Karpas-422 (cell line): ENCODE measurements at places on chromosomes 6 and 20. TPM values are rescaled to one million over a fixed set of nuclear protein-coding genes. Genes with fewer than 3 reads are reported as not detected.

The SLC44A4 gene
- total RNA-seq, result not detected in 2 replicates

The IMPG1 gene
- total RNA-seq, result not detected in 2 replicates

The SLC35F1 gene
- not detected in 2 replicates for total RNA-seq

DNA sequence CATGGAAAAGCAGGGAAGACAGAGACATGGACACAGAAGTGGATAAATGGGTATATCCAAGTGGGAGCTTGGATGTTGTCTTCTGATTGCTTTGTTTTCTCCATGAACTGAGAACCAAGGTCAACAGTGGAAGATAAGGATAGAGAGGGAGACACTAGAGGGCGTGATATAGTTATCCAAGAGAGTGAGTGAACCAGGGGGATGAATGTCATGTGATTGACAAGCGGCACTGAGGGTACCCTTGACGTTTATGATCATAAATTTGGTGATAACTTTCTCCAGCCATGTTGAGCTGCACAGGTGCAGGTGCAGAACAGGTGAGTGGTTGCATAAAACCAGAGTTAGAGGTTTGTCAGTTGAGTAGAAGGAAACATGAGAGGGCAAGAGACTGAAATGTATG, 20.7 kb downstream of the EBF4 start:
- no peak overlapping the region for H3K27ac ChIP-seq
- H3K4me1 ChIP-seq, result peaks cover 7% of the 10 kb centered on the region
- H3K36me3 ChIP-seq, result no peaks in the 10 kb centered on the region
- DNase-seq, result peak; percentile 84
- H3K27me3 ChIP-seq, result no peaks in the 10 kb centered on the region
- no peak overlapping the region for H3K4me3 ChIP-seq

- no peak for DNase-seq
- H3K27me3 ChIP-seq, result no peaks in the 10 kb centered on the region
- no peak overlapping the region for H3K4me3 ChIP-seq
- H3K27ac ChIP-seq, result no peak overlapping the region
- H3K36me3 ChIP-seq, result no peaks in the 10 kb centered on the region
Measured at GRCh38 chr6:159450815-159451465, 242.1 kb downstream of the SOD2 start.

DNA sequence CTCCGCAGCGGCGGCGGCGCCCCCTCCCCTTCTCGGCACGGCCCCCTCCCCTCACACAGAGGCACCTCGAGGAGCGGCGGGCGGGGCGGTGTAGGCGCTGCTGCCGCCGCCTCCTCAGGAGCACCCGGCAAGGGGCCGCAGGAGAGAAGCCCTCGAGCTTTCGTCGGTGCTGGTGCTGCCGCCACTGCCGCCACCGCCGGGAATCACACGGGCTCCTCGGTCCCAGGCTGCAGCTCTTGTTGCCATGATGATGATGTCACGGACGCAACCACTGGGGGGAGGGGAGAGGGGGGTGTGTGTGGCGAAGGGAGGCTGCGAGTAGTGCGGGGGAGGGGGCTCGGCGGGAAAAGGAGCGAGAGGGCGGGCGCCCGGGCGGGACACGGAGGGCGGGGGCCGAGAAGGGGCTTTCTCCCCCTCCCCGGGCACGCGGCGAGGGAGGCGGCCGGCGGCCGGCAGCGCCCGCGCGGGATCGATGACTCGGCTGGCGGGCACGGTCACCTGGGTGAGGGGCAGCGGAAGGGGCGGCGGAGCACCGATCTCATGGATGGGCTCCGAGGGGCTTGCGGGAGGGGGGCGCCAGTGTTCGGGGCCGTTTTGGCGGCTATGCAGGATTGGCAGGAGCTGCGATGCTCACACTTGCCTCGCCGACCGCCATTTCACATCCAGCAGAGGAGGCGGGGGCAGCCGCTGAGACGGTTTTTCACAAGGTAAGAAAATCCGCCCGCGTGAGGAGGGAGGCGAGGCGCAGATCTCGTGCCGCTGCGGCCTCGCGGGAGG, at the start of gene REV3L:
REV3L (minus strand) TSS at position 260 of the 777 bp plus-strand sequence. CDS start 330 bp downstream, outside the sequence.
- H3K27me3 ChIP-seq, result no peaks in the 10 kb centered on the region
- peak; percentile 96 for DNase-seq
- H3K4me1 ChIP-seq, result peaks cover 46% of the 10 kb centered on the region
- H3K27ac ChIP-seq, result peak within 1 kb of the TSS; percentile 90

GRCh38 chr6:14226051-14226660, 108.6 kb downstream of the CD83 start:
- H3K27ac ChIP-seq, result no peak overlapping the region
- DNase-seq, result no peak
- H3K4me1 ChIP-seq, result no peaks in the 10 kb centered on the region
- no peaks in the 10 kb centered on the region for H3K27me3 ChIP-seq

- H3K4me3 ChIP-seq, result no peak overlapping the region
- no peaks in the 10 kb centered on the region for H3K4me1 ChIP-seq
- no peak for DNase-seq
- H3K27ac ChIP-seq, result no peak overlapping the region
- H3K36me3 ChIP-seq, result no peaks in the 10 kb centered on the region
- H3K27me3 ChIP-seq, result no peaks in the 10 kb centered on the region
Measured at GRCh38 chr6:158206740-158207421, 38.7 kb downstream of the GTF2H5 start.

DNA sequence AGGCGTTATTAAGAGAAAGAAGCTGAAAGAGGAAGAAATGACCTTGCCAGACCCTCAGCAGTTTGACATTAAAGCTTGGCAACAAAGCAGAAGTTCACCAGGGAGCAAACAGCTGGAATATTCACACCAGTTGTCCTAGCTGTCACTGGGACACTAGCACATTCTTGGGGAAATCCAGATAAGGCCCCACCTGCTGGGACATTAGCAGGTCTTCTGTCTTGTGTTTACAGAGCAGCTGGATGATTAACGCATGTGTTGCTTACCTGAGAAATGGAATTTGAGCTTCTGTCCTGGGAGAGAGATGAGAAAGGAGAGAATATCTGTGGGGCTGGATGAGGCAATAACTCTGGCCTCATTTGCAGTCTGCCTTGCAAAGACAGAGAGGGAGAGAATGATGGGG, 137.6 kb upstream of the RIN2 start:
- no peaks in the 10 kb centered on the region for H3K27me3 ChIP-seq
- no peak overlapping the region for H3K27ac ChIP-seq
- H3K36me3 ChIP-seq, result no peaks in the 10 kb centered on the region
- H3K4me3 ChIP-seq, result no peak overlapping the region

DNA sequence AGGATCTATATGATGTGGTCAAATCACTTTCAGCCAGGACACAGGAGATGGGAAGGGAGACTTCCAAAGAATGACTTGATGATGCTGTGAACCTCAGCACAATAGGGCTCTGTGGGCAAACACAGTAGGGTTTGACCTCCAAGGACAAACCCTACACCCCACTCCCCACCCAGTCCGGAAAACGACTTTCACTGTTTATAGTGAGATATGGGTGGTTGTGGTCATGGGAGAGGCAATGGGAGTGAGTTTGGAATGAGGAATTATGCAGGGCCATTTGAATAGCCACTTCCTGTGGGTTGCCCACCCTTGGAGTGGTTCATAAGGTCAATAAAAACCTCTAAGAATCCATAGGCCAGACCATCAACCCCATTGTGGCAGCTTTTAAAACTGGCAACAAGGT, 38.4 kb upstream of the PRND start:
- no peak for DNase-seq
- no peak overlapping the region for H3K4me3 ChIP-seq
- H3K36me3 ChIP-seq, result no peaks in the 10 kb centered on the region
- H3K4me1 ChIP-seq, result peaks cover 8% of the 10 kb centered on the region
- no peak overlapping the region for H3K27ac ChIP-seq

DNA sequence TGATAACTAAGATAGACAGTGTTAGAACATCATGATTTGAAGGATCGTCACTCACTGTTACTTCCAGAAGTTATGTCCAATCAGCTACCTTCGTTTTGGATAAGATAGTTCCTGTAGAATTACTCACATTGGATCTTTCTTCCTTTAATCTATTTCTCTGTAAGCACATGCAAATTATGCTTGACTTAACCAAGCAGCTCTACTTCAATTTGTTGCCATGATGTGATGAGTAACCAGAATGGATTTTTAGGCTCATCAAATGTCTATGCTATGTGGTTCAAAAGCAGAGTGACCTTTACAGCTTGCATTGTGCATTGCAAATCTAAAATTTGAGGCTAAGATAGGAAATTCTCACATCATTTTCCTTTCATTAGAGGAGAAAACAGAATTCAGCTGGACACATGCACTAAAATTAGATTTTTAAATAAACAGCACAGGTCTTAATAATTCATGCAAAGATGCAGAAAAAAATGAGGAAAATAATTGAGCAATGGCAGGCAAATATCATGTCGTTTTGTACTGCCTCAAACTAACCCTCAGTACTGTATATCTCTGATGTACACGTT, 76.7 kb upstream of the ZFP64 start:
- no peaks in the 10 kb centered on the region for H3K36me3 ChIP-seq
- H3K4me3 ChIP-seq, result no peak overlapping the region
- H3K27me3 ChIP-seq, result no peaks in the 10 kb centered on the region
- no peak overlapping the region for H3K27ac ChIP-seq
- no peak for DNase-seq
- no peaks in the 10 kb centered on the region for H3K4me1 ChIP-seq

DNA sequence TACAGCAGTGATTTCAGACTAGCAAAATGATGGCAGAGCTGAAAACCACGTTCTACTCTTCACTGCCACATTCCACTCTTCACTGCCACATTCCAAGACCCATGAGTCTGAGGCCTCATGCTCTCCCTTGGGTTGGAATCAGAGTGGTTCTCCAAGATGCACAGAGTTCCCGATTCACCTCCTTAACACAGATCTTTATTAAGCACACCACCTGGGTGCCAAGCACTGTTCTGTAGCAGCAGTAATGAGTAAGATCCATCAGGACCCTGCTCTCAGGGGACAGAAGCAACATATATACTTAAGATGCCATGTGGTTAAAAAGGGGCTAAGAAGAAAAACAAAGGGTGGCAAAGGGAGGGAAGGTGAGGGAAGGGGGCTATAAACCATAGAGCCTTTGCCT, 26.9 kb downstream of the TSHZ2 start:
- H3K36me3 ChIP-seq, result no peaks in the 10 kb centered on the region
- no peaks in the 10 kb centered on the region for H3K4me1 ChIP-seq
- no peak overlapping the region for H3K27ac ChIP-seq
- H3K27me3 ChIP-seq, result no peaks in the 10 kb centered on the region
- H3K4me3 ChIP-seq, result no peak overlapping the region

DNA sequence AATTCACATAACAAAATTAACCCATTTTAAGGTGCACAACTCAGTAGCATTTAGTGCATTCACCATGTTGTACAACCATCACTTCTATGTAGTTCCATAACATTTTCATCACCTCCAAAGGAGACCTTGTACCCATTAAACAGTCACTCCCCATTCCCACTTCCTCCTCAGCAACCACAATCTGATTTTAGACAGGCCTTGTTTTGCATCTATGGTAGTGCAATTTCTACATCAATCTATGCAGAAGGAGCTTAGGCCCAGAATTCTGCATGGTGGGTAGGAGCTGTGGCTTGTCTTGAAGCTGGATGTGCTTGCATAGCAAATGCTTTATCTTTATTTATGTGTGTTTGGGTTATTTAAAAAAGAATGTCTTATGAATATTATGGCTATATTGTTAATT, 13.5 kb upstream of the HLA-DQA1 start:
- H3K36me3 ChIP-seq, result no peaks in the 10 kb centered on the region
- peak overlapping the region; percentile 53 for H3K4me3 ChIP-seq
- peak overlapping the region; percentile 98 for H3K27ac ChIP-seq
- peaks cover 74% of the 10 kb centered on the region for H3K4me1 ChIP-seq

- H3K27me3 ChIP-seq, result no peaks in the 10 kb centered on the region
- H3K27ac ChIP-seq, result no peak overlapping the region
- H3K36me3 ChIP-seq, result no peaks in the 10 kb centered on the region
- no peak for DNase-seq
Measured at GRCh38 chr6:152845421-152845820, 94.8 kb downstream of the VIP start.

- no peaks in the 10 kb centered on the region for H3K27me3 ChIP-seq
- DNase-seq, result no peak
- no peak overlapping the region for H3K4me3 ChIP-seq
- no peak overlapping the region for H3K27ac ChIP-seq
- H3K36me3 ChIP-seq, result no peaks in the 10 kb centered on the region
Measured at GRCh38 chr6:56693246-56693607, 50.5 kb upstream of the DST start.

DNA sequence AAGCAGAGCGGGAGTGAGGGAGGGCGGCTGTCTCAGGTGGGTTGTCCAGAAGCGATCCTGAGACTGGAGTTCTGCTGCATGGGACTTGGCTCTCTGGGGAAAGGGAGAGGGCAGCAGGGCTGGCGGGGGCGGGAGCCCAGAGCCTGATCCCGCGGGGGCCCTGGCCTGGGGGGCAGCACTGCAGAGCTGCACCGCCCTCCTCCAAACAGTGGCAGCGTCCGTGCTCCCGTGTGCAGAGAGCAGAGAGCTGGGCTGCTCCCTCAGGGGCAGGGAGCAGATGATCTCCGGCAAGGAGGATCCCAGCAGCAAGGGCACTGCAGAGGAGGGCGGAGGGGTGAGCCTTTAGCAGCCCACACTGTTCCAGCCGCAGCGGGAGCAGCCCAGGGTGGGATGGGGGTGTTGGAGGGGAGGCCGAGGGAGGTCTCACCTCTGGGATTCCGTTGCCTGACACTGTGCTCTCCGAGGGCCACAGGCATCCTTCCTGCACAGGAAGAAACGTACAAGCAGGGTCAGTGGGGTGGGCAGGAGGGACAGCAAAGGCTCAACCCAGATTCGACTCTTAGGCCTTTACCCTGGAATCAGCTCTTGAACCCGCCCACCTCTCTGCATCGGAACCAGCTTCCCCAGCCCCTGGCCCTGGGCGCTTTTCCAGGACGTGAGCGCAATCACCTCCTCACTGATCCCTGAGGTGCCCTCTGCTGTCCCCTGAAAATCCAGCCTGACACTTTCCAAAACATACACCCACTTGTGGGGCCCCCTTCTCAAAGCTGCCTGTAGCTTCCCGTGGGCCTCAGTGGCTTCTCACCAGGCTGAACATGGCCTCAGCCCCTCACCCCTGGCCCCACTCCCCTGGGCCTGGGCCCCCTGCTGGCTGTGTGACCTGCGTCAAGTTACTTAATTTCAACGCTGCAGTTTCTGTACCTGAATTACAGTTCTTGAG, 32.6 kb upstream of the ZBP1 start:
- peak; percentile 66 for DNase-seq
- H3K4me1 ChIP-seq, result peaks cover 25% of the 10 kb centered on the region
- no peak overlapping the region for H3K4me3 ChIP-seq
- no peaks in the 10 kb centered on the region for H3K36me3 ChIP-seq
- H3K27ac ChIP-seq, result no peak overlapping the region

DNA sequence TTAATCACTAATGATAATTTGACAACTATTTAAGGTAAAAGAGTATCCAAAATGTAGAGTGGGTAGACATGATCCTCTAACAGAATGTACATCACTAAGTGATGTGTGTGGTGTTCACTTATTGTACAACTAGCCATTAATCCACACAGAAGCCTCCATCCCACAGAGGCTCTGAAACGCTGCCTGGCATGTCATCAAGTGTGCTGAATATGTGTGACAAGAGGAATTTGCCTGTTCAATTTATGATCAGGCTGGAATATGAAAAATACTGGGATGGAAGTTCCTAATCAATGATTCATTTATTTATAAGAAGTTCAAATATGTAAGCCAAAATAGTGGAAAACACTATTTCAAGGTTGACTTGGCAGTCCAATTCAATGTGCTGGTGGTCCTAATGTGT, 72.4 kb downstream of the BACH2 start:
- H3K4me1 ChIP-seq, result peaks cover 7% of the 10 kb centered on the region
- no peak for DNase-seq
- no peaks in the 10 kb centered on the region for H3K36me3 ChIP-seq

- H3K27ac ChIP-seq, result no peak overlapping the region
- H3K4me3 ChIP-seq, result no peak overlapping the region
- no peaks in the 10 kb centered on the region for H3K4me1 ChIP-seq
- DNase-seq, result no peak
- no peaks in the 10 kb centered on the region for H3K36me3 ChIP-seq
Measured at GRCh38 chr20:47989957-47990356, 204.7 kb upstream of the SULF2 start.

- no peak for DNase-seq
- H3K27me3 ChIP-seq, result no peaks in the 10 kb centered on the region
- peaks cover 2% of the 10 kb centered on the region; the same call in 1 of the 2 replicates for H3K4me1 ChIP-seq
- H3K27ac ChIP-seq, result no peak overlapping the region
- no peak overlapping the region for H3K4me3 ChIP-seq
Measured at GRCh38 chr20:40471261-40471629, 217.8 kb downstream of the MAFB start.
